ENCODE measurements at places on chromosomes 16 and 17.

GRCh38 chr16:79599256-79599836, 1.2 kb downstream of the MAF start:
- DNase-seq: no peak

- no peak for DNase-seq
These were observed at the start of gene GAS7 for GRCh38 chr17:10198509-10199249. Gene GAS7, minus strand, starts transcription at chr17:10198606.

- DNase-seq: no peak
These were observed 32.7 kb downstream of the SOX8 start for GRCh38 chr16:1014221-1014620.

DNA sequence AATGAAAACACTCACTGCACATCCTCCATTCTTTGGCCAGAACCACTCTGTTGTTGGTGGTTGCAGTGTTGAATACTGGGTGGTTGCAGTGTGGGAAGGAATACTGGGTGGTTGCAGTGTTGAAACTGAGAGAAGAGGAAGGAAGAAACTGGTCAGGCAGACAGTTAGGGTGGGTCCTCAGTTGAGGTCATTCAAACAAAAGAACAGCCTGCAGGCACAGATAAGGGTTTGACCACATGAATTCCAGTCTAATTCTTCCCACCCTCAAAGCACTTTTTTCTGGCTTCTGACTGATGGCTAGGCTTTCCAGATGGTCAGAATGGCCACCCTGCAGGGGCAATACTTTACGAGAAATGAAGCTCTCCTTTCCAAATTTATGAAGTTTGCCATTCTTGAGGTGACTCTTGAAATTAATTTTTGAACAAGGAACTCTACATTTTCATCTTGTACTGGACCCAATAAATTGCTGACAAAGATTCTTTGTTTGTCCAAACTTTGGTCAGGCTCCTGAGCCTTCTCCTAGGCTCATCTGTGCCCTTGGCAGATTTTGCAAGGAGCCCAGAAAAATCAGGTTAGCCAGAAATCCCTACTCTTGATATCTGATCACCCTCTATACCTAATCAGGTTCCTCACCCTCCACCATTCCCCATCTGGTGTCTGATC, 596.6 kb upstream of the CDH5 start:
- DNase-seq: no peak

DNA sequence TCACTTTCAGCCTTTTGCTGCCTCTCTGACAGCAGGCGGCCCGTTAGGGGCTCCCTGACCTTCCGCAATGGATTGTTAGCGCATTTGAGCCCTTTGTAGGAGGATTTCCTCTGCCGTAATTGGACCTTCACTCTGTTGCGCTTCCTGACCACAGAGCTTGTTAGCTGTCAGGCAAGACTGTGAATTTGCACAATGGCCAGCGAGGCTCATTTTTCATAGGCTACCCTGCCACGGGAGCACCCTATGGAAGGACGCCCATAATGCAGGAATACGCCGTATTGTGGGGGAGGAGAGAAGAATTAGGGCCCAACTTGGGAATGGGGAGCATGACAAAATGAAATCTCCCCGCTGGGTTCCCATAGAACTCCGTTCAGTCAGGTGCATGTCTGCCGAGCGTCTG, 205.2 kb upstream of the NLRP1 start:
- DNase-seq: no peak

- DNase-seq: no peak
These were observed 13.7 kb upstream of the NLRC3 start for GRCh38 chr16:3590736-3591435.

- no peak for DNase-seq
These were observed 14.3 kb downstream of the KPNB1 start for GRCh38 chr17:47663912-47664623.

DNA sequence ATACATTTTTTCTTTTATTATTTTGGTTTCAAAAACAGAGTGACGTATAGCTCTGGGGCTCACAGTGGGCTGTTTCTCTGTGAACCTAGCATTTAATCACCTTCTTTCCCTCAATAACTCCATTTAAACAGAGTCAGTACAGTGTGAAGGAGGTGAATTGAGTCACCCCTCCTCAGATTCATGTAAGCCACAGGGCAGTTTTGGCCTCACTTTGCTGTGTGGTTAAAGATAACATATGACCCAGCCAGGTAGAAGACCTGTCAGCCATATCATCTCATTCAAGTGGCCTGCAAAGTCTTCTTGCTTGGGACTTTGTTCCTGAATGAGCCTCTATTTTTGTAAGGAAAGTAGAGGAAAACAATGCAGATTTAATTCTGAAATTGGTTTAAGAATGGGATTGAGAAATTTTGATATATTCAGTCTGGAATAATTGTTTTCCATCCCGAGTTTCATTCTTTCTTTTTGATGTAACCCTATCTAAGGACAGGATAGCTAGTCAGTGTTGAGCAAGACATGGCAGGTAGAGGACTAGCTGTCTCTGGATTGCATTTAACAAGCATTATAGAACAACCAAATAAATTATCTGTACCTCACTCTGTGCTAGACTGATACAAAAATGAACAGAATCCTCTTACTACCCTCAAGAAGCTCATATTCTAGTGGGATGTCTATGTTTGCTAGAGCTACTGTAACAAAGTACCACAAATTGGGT, 13.1 kb downstream of the MAP2K6 start:
- no peak for DNase-seq

- DNase-seq: no peak
These were observed 631 bp downstream of the RETREG3 start for GRCh38 chr17:42608305-42609181.

DNA sequence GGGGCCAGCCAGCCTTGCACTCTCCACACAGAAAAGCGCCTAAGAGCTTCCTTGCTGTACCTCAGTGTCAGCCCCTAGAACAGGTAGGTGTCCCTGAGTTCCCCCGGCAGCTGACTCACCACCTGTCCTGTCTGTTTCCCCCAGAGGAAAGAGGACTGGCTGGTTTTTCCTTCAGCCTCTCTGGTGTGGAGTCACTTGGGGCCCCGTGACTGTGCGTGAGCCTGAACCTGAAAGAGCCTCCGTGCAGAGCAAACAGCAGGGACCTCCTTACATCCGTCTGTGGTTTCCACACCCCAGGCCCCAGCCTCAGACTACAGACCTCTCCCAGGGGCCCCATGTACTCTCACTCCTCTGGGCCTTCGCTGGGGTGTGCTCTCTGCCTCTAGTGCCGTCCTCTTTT, 87.8 kb downstream of the GNAO1 start:
- no peak for DNase-seq

DNA sequence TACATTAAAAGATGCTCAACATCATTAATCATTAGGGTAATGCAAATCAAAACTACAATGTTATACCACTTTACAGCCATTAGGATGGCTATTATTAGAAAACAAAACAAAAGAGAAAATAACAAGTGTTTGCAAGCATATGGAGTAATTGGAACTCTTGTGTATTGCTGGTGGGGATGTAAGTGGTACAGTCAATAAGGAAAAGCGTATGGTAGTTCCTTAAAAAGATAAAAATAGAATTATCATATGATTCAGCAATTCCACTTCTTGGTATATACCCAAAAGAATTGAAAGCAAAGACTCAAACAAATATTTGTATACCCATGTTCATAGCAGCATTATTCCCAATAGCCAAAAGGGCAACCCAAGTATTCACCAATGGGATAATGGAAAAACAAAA, 1.4 kb upstream of the CAPNS2 start:
- DNase-seq: no peak

GRCh38 chr17:19237389-19238166, 412 bp downstream of the EPN2 start:
- peak; percentile 16 for DNase-seq
